ENCODE measurements at places on chromosomes 11 and 22.

- no peak for DNase-seq
These were observed 1996.9 kb upstream of the RAG2 start for GRCh38 chr11:38594895-38595294.

GRCh38 chr22:50699001-50699755 is 26.6 kb downstream of the SHANK3 start:
- no peak for DNase-seq

DNA sequence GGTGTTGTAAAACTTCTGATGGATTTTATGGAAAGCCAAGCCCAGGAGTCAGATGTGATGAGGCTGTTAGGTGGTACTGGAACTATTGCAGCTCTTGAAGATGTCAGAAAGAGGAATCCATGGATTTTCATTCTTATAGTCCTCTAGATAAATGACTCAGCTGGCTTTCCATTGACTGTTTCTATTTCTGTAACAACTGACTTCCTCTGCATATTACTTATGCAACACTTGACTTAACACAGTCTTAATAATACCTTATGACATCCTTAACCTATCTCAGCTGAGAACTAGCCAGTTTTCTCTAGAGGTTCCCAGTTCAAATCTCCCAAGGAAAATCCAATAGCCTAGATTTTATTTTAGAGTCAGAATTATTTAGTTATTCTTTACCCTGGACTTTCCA is 263.8 kb downstream of the LUZP2 start:
- DNase-seq = no peak

DNA sequence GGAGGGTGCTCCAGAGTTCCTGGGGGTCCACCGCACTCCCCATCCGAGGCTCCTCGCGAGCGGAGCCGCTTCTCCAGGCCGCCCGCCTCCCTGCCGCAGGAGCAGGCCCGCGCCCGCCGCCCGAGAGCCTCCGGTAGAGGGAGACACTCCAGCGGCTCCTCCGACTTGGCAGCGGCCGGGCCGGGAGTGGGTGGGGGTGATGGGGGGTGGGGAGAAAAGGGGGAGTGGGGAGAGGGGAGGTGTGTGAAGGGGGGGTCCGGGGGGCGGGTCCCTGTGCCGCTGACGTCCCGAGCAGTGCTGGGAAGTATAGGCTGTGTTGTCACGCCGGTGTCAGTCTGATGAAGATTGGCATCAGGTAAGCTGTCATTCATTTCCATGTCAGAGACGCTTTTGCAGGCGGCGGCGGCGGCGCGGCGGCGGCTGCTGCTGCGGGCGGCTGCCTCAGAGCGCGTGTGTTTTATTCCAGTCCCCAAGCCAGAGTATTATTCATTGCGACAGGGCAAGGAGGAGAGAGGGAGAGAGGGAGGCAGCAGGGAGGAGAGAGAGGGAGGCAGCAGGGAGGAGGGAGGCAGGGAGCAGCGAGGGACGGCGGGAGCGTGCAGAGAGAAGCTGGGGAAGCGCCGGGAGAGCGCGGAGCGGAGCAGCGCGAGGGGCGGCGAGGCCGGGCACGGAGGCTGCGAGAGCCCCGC is at the start of gene PKNOX2:
TSS of gene PKNOX2 (plus strand) at position 330 of the 689 bp plus-strand sequence. CDS start 186,555 bp downstream, outside the sequence.
- DNase-seq = peak; percentile 50

DNA sequence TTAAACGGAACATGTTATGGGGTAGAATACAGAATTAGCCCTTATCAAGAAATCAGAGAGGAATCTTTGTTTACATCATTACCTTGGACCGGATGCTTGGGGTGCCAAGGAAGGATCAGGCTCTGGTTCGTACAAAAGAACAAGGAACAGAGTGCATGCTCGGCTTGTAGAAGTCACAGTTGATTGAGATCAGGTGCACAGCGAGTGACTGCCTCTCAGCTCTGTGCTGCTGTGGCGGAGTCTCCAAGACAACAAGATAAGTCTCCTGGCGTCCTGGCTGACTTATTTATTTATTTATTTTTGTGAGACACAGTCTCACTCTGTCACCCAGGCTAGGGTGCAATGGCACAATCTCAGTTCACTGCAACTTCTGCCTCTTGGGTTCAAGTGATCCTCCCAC is 31.8 kb downstream of the GLB1L2 start:
- no peak for DNase-seq

DNA sequence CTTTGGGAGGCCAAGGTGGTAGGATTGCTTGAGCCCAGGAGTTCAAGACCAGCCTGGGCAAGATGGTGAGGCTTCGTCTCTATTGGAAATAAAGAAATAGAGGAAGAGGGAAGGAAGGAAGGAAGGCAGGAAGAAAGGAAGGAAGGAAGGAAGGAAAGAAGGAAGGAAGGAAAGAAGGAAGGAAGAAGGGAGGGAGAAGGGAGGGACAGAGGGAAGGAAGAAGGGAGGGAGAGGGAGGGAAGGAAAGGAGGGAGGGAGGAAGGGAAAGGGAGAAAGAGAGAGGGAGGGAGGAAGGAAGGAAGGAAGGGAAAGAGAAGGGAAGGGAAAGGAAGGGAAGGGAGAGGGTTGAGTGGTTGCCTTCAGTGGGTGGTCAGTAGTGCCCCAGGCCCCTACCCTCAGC is 13.9 kb upstream of the PNPLA3 start:
- DNase-seq = no peak

Data from CD4-positive, alpha-beta T cell treated with Interleukin-1 beta for 1 hour (primary cell).